ENCODE measurements at places on chromosomes 16 and 17.

DNA sequence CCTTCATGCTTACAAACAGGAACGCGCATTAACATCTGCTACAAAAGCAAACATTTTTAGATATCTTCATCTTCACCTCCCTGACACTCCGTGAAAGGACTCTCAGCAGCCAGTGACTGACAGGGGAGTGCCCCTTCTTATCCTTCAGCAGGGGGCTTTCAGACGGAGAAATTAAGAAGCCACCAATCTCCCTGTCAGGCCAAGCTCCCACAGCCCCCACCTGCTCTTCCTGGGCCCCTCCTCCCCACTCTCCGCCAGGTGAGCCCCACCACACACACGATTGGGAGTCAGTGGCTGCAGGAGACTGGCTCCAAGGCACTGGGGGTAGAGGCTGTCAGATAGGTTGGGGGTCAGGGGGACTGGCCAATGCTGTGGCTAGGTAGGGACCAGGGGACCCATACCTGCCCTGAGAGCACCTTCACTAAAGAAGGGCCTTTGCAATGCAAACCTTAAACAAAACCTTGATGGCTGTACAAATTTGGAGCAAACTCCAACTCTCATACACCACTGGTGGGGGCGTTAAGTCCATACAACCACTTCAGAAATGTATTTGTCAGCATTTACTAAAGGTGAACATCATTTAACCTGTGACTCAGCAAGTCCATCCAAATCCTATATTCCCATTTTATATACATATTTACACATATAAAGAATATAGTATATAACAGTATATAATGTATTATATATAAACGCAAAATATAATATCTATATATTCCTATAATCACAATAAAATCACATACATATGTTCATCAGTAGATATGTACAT is 232.2 kb downstream of the ZNF423 start:
- DNase-seq: no peak

DNA sequence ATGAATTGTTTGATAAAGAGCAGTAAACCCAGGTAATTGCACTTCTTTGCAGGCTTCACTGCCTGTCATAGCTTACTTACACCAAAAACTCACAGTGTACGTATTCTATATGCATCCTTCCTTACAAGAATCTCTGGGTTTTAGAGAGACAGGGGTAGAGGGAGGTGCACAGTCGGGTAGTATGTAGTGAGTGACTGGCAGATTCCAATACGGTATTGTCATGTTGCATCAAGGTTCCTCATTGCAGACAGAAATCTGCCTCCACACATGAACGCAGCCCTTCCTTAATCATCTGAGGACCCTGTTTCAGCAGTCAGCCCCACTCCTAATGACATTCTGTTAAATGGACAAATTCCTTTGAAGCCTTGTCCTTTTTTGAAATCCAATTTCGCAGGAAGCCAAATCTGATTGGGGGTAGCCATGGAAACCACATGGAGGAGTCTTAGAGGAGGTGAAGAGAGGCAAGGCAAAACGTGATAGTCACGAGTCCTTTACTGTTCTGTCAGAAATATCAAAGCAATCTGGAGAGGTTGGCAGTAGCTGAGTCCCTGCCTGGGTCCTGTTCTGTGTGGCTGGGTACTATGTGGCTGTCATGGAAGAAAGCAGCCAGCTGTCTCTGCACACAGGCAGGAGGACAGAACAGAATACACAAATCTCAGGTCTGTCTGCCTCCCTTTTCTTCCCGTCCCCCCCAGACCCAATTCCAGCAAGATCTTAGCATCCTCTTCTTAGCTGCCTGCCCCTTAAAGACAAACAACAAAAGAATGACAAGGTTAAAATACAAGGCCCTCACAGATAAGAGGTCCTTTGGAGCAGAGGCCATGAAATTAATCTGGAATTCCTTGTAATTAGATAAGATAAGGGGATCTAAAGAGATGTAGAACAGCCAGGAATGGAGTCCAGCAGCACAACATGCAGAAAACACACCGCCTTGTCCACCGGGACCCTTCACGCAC is 3.1 kb upstream of the SKAP1 start:
- no peak for DNase-seq

- DNase-seq: peak; percentile 48
Measured at GRCh38 chr16:16127469-16128116, 95.7 kb downstream of the ABCC6 start.

DNA sequence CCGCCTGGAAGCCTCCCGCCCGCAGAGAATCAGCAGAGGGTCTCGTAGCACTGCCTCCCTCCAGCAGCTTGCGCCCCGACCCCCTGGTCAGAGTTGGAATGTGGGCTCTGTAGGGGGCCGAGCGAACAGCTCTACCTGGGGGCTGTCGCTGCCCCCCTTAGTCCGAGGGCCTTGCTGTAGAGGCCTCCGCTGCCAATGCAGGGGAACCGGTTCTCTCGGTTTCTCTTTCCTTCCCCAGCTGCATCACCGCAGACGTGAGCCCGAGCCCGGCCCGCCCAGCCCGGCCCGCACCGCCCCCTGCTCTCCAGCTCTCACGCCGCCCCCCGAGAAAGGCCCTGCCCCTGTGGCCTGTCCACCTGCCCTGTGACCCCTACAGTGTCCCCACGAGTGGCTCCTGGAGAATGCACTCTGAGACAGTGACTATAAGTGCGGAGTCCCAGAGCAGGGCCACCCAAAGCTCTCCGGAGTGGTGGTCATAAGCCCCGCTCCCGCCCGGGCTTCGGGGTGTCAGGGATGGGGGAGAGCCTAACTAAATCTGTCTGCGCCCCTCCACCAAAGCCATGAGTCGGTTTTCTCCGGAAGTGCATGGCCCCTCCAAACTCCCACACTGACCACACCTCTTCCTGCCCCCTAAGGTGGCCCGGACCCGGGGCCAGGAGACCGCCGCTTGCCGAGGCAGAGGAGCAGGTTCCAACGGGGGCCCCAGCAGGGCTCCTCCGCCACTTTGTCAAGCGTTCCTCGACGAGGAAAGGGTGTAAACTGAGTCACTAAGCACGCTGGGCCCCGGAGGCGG is 1.7 kb downstream of the ARHGAP27 start:
- DNase-seq: no peak

DNA sequence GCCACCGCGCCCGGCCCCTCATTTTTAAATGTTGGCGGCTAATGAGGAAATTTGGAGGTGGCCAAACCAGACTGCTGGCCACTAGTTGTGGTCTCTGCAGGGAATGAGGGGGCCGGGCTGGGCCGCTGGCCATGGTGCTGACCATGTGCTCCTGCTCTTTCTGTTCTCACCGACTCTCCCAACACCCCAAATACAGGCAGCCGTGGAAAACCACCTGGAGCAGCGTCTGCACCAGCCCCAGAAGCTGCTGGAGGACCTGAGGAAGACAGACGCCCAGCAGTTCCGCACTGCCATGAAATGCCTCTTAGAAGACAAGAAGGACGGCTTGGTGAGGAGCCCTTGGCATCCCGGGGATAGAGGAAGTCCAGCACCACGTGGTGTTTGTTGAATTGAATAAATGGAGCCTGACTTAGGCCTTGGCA is 21.3 kb downstream of the OTOA start:
- DNase-seq: no peak

DNA sequence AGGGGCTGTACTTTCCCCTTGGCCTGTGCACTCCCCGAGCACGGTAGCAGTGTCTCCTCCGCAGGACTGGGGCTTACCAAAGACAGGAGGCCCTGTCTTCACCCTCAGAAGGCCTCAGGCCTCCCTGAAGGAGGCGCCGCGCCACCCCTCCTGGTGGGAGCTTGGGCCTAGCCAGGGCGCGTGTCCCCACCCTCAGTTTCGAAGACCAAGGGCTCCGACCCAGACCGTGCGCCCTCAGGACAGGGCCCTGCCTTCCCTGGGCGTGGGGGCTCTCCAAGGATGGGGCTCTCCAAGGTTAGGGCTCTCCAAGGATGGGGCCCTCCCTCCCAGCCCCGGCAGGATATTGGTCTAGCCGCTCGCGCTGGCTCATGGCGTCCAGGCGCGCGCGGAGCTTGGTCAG is 11.8 kb downstream of the PLCD3 start:
- no peak for DNase-seq

DNA sequence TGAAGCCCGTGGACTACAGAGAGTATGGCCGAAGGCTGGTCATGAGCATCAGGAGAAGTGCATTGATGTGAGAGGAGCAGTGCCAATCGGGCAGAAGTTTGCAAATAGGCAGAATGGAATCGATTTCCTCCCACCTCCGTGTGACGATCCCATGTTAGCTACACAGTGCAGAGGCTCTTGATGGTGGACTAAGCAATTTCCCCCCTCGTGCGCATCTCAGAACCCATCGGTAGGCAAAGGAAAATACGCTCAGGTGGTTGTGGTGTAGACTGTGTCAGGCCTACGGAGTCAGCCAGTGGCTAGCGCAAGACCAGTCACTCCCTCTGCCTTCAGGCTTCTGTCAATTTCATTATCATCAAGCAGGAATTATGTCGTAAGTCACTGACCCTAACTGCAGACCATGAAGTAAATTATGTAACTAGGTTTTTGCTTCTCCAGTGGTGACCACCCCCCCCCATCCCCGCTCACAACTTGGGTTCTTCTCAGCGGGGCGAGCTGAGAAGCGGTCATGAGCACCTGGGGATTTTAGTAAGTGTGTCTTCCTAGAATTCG is 67.4 kb downstream of the RPA1 start:
- DNase-seq: no peak

DNA sequence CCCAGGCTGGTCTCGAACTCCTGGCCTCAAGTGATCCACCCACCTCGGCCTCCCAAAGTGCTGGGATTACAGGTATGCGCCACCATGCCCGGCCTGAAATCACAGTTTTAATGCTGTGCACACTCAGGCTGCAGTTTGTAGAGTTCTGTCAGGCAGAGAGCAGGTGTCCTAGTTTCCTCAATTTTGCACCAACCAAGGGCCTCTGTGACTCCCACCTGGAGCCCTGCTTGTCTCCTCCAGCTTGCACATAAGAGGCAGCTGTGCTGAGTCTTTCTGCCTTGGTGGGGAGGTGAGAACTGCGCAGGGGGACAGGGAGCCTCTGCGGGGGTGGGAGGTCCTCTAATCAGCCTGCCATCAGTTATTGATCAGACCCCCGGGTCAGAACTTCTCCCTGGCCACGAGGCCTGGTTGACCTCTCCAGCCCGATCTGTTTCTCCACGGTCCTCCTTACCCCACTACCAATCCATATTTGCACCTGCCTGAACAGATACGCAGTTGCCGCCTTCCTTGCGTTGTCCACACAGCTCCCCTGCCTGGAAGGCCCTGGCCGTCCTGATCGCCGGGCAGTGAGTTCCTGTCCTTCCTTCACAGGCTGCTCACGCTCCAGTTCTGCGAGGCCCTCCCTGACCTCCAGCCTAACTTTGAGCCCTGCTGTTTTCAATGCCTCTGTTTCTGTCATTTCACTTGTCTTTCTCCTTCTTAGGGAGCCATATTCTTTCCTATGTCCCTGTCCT is 48.1 kb upstream of the SIAH1 start:
- no peak for DNase-seq

GRCh38 chr17:4658478-4659305 is 17.2 kb upstream of the ALOX15 start:
- DNase-seq: no peak

- no peak for DNase-seq
Measured at GRCh38 chr17:51016099-51016498, 104.6 kb downstream of the SPAG9 start.

GRCh38 chr16:61323456-61323855 is 712.8 kb downstream of the CDH8 start:
- DNase-seq: no peak

DNA sequence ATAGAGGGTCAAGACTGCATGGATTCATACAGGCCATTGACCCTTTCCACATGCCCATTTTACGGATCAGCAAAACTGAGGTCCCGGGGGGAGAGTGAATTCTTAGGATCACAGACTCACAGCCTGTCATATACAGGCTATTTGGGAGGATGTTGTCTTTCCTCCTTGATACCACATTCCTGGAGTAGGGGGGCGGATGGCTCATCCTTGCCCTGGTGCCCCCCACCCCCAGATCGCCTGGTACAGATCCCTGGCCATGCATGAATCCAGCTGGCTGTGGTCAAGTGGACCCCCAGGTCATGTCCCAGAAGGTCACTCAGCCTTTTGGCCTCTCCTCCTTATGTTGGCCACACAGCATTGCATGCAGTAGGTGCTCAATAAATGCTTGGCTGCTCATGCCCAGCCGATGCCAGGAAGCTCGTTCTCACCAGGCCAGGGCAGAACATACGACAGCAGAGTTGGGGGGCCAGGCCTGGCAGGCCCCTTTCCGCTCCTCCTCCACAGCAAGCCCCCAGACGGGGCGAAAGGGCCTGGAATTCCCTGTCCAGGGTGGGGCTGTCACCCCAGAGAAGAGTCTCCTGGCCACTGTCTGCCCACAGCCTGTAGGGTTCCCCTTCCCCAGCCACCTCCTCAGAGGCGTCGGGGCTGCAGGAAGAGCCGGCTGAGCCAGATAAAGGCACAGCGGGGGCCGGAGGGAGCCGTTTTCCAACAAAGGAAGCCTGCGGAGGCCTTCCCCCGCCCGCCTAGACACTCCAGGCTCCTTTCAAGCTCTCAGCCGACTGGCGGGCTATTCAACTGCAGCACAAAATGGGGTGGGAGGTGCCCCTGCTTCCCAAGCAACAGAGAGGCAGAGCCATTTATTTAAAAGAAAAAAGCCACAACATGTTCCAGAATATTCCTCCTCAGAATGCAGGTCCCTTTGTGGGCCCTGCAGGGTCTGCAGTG is 215.7 kb upstream of the CIBAR2 start:
- DNase-seq: no peak

GRCh38 chr17:22718689-22719088 is 1026.4 kb downstream of the KCNJ18 start:
- DNase-seq: no peak

- DNase-seq: no peak
Measured at GRCh38 chr17:83100220-83100852, 20.9 kb downstream of the METRNL start.

GRCh38 chr17:10192461-10192860 is 5.9 kb downstream of the GAS7 start:
- DNase-seq: no peak

- peak; percentile 40 for DNase-seq
Measured at GRCh38 chr16:17578981-17579874, 108.5 kb upstream of the XYLT1 start.

- no peak for DNase-seq
Measured at GRCh38 chr16:75105306-75106061, 11.1 kb downstream of the LDHD start.

DNA sequence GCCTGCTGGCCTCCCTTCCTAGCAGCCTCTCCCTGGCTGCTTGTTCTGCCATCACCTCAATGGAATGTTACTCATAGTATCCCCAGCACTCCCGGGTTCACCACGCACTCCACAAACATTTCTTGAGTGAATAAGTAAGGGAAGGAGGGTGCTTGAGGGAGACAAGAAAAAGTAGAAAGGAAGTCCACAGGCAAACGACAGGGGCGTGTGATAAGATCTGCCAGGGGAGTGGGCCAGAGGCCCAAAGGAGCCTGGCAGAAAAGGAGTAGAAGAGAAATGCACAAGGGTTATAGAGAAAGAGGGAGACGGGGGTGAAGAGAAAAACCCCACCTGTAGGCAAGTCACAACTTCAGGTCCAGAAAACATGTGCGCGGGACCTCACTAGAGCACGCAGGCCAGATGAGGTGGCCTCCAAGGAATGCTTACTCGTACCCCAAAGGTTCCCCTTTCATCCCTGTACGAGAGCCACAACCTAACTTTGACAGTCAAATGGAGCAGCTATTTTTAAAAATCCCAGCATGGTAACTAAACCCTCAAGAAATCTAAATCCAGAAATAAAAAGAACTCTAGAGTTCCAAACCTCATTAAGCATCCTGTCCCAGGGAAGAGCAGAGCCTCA is 6.6 kb downstream of the ZDHHC7 start:
- DNase-seq: no peak
